ENCODE measurements at places on chromosomes 4 and X.
A peak's percentile ranks its signal among the peaks of the same experiment; 100 is the strongest.

DNA sequence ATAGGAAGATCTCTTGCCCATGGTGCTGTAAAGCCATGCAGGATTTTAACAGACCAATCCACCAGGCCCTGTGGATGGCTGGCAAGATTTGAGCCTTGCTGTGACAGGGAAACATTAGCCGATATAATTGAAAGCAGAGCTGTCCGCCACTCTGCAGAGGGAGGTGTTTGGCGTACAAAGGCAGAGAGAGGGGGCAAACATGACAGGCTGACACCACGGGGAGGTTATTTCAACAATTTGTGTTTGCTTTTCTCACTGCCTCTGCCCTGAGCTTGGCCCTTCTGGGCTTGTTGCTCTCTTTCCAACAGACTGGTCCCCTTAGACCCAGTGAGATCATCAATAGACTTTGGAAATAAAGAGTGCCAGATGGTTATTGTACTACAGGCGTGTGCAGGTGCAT is 59.4 kb downstream of the CLNK start:
- DNase-seq = no peak

DNA sequence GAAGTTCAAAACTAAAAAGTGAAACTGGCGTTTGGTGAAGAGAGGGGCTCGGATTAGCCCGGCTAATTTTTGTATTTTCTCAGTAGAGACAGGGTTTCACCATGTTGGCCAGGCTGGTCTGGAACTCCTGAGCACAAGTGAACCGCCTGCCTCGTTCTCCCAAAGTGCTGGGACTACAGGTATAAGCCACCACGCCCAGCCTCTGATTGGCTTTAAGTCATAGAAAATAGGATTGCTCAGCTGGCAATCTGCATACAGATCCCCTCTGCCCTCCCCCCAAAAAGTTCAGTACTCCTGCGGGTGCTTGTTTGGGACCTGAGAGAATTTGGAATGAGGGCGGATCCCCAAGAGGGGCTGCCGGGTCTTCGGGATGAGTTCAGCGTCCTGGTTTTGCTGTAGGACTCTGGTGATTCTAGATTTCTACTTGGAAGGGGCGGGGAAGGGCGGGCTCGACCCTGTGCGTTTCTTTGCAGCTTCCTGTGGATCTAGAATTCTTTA is 537 bp upstream of the PRKX start:
- no peak for DNase-seq

GRCh38 chr4:161252520-161253141 is 911.2 kb downstream of the FSTL5 start:
- peak; percentile 10 for DNase-seq

- DNase-seq = no peak
These were observed 48.4 kb downstream of the IL15 start for GRCh38 chr4:141684785-141685184.

- DNase-seq = no peak
These were observed 56.3 kb downstream of the SHROOM2 start for GRCh38 chrX:9842541-9842940.

GRCh38 chr4:145899886-145900460 is 38.6 kb downstream of the ZNF827 start:
- DNase-seq = no peak

DNA sequence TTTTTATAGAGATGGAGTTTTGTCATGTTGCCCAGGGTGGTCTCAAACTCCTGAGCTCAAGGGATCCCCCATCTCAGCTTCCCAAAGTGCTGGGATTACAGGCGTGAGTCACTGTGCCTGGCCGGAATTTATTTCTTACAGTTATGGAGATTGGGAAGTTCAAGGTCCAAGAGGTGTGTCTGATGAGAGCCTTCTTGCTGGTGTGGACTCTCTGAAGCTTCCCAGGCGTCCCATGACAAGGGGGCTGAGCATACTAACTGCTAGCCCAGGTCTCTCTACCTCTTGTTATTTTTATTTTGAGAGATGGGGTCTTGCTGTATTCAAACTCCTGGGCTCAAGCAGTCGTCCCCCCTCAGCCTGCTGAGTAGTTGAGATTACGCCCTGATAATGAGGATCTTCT is 2.9 kb upstream of the NSD2 start:
- peak; percentile 12 for DNase-seq

DNA sequence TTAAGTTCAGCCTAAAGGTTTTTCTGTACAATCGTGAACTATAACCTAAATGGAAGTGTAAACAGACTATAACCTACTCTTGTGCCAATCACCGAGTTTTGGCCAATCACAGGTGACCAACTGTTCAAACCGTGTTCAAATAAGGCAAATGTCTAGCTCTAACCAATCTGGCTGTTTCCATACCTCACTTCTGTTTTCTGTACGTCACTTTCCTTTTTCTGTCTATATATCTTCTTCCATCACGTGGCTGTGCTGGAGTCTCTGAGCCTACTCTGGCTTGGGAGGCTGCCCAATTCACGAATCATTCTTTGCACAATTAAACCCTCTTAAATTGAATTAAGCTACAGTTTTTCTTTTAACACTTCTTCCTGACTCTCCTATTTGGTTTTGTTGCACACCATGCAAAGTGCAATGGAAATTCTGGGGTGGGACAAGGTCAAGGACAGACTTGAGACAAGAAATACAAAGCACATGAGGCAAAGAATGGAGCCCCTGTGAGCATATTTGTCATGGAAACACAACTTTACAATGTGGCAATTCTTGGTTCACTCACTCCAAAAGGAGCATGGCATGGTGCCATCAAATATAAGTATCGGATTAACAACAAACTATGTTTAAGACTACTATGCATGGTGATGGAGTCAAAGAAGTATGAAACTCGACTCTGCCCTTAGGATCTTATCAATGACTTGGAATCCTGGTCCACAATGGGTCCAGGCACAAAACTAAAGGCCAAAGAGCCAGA is 115.7 kb upstream of the FAM9B start:
- DNase-seq = no peak

GRCh38 chrX:149036086-149036485 is 469.0 kb downstream of the IDS start:
- no peak for DNase-seq

DNA sequence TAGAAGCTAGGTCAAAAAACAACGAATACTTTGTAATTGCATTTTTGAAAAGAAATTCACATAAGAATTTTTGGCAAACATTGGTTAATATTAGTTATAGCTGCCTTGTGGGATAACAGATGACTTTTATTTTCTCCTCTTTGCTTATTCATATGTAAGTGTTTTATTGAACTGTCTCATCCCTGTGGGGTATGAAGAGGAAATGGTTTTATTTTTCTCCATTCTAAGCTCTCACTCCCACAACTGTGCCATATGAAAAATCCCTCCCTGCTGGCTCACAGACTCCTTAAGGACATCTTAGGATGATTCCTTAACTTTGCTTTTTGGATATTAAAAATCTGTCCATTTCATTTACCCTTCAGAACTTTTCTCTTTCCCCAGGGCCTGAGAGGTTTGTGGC is 300.6 kb downstream of the PPP1R2C start:
- no peak for DNase-seq

- no peak for DNase-seq
These were observed 49.2 kb upstream of the SCRG1 start for GRCh38 chr4:173448103-173448502.

DNA sequence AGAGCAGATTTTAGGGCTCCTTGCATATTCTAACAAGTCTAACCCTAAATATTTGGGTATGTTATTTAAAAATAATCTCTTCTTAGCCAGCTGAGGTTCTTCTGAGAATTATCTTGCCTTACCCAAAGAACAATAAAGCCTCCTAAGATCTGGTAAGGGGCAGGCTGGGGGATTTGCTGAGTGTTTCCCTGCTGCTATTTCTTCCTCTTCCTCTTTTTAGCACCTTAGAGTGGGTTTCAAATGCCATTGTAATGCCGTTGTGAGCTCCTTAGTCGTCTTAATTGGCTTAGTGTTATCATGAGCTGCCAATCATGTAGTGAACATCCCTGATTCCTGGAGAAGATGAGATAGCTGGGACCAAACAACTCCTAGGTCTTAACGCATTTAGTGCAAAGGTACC is 15.4 kb downstream of the STOX2 start:
- DNase-seq = no peak

DNA sequence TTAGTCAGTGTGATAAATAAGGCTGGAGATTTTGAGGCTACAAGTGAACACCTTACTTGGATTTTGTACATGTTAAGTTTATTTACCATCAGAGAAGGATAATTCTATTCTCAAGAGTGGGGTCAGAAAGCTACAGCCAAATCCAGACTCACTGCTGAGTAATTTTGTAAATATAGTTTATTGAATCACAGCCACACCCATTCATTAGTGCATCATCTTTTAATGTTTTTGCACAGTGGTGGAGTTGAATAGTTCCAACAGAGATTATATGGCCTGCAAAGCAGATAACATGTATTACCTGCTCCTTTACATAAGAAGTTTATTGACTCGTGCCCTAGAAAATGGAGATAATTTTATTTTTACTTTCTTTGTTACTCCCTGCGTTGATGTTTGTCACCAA is 60.4 kb downstream of the PCDH18 start:
- no peak for DNase-seq

DNA sequence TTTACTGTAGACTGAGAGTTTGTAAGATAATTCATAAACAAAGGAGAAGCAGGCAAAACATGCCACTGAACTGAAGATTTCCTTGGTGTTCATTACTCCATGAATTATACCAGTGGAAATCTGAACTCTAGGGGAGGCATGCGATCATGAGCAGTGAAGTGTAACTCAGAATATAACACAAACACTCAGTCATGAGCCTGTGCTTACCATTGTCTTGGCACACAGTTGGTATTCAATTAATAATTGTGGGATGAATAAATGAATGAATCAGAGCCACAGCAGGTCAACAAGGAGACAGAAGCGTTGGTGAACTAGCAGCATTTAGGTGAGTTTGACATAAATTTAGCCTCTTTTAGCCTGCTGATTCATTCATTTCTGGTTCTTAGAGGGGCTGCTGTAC is 263.5 kb upstream of the DKK2 start:
- no peak for DNase-seq

GRCh38 chr4:108119199-108119800 is 49.4 kb downstream of the LEF1 start:
- DNase-seq = no peak

- DNase-seq = no peak
These were observed 419.5 kb upstream of the ATOH1 start for GRCh38 chr4:93409035-93409434.

- no peak for DNase-seq
These were observed 193.4 kb downstream of the UGT8 start for GRCh38 chr4:114791976-114792375.

DNA sequence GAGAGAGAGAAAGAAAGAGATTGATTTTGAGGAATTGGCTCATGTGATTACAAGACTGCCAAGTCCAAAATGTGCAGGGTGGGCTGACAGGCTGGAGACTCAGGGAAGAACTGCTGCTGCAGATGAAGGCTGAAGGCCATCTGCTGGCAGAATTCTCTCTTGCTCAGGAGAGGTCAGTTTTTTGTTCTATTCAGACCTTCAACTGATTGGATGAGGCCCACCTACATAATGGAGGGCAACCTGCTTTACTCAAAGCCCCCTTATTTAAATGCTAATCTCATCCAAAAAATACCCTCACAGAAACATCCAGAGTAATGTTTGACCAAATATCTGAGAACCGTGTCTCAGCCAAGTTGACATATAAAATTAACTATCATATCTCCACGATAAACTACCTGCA is 38.2 kb upstream of the MAMLD1 start:
- no peak for DNase-seq

- no peak for DNase-seq
These were observed 45.1 kb upstream of the TAPT1 start for GRCh38 chr4:16271411-16271810.

DNA sequence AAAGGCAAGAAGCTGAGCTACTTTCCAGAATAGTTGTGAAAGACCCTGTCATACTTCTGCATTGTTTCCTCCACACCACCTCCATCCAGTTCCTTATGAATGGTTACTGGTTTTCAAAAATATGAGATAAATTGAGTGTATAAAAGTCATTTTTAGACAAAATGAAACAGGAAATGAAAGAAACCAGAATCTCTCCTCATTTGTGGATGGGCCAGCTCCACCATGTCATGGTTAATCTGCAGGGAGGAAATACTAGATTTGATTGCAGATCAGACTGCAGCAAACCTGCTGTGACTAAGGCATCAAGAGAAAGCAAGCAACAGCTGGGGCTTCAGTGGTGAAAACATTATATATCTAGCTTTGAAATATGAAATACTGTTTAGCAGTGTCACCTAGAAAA is 23.8 kb downstream of the F9 start:
- DNase-seq = no peak

GRCh38 chr4:55397520-55398321 is 2.0 kb downstream of the TMEM165 start:
- DNase-seq = no peak

DNA sequence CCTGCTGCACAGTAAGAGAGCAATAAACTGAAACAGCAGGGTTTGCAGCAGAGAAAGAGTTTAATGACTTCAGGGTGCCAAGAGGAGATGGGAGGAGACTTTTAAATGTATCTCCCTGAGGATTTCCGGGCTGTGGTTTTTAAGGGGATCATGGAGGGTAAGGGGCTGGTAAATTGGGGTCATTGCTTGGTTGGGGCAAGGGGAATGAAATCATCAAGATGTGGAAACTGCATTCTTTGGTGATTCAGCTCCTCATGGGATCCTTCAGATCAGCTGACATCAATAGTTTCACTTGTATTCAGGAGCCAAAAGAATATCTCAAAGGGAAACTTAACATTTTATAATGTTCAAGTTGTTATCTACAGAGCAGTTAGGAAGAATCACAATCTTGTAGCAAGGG is 174.3 kb upstream of the ANXA10 start:
- DNase-seq = no peak

- no peak for DNase-seq
These were observed 10.0 kb upstream of the HS6ST2 start for GRCh38 chrX:132968296-132968949.

DNA sequence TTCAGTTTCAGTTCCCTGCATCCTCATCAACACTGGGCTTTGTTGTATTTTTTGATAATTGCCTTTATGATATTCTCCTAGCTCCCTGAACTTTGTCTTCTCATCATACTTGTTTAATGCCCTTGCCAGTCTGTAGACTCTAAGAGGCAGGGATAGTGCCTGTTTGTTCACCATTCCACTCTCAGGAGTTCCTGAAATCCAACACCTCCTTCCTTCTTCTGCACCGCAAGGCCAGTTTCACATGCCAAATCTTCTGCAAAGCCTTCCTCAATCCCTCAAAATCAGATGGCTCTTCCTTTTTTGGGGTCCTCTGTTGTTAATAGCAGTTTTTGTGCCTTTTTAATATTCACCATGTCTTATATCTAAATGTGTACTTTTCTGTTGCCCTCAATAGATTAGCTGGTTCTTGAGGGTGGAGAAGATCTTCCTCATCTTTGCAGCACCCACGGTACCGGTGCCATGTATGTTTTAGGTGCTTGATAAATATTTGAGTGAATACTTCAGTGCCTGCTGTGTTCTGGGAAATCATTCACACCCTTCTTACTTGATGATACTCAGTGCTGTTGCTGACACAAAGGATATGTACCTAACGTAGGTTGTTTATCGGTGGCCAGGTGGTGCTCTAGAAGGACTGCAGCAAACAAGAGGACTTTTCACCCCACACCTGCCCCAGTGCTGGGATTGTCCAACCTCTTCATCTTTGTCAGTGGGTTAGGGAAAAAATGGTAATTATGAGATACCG is 85.3 kb upstream of the LIMCH1 start:
- DNase-seq = no peak

Data from Calu3 (cell line).